ENCODE measurements at places on chromosomes 16 and 17.

- DNase-seq: no peak
Observed at GRCh38 chr16:87202346-87202745, 114.8 kb downstream of the C16orf95 start.

- DNase-seq: no peak
Observed at GRCh38 chr17:50261051-50261915, 13.0 kb upstream of the TMEM92 start.

DNA sequence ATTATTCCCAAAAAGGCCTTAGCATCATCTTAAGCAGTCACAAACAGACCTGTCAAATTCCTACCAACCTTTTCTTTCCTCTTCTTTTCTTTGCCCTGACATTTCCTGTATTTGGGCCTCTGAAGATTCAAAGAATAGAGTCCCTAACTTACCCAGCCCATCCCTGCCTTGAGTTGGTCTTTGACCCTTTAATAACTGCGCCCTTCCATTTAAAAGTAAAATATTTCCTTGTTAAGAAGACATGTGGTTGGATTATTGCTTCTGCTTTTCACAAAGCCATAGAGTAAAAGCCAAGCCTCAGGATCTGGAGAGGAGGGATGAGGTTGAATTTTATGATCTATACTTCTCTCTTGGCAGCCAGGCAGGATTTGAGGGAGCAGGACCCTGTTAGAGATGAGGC, 13.2 kb upstream of the CCL23 start:
- DNase-seq: no peak

GRCh38 chr16:83704656-83705055, 103.1 kb upstream of the HSBP1 start:
- no peak for DNase-seq

DNA sequence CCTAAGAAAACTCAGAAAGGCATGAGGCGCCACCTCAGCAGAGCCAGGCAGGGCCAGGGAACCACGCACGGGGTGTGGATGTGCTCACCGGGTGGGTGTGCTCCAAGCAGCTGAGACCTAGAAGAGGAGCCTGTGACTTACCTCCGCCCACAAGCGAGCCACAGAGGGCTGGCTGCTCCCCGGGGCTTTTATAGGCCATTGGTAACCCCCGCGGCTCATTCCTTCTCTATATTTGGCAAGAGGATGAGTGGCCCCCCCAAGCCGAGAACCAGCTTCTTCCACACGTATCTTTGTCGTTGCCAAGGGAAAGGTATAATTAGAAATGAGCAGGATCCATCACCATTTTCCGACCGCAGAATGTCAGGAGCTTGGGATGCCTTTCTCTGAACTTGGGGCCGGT, at the start of gene MYH3:
TSS of gene MYH3 (minus strand) at position 162 of the 400 bp plus-strand sequence. CDS start 2,245 bp downstream, outside the sequence.
- no peak for DNase-seq

- no peak for DNase-seq
Observed at GRCh38 chr16:81537721-81538561, 93.3 kb downstream of the CMIP start.

DNA sequence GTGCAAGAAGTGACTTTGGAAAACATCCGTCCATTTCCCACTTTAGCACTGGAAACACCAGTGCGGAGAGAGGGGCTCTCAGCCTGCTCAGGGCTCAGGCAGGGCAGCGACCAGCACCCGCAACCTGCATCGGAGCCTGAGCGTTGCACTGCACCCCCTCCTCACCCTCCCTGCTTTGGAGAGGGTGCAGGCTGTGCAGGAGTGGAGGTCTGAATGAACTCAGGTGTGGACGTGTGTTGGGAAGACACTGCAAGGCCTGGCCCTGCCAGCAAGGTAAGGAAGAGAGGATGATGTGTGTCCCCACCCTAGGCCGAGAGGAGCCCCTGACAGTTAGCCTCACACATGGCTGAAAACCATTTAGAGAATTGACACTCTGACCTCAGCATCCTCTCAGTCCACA, 81.8 kb downstream of the NT5M start:
- DNase-seq: no peak

DNA sequence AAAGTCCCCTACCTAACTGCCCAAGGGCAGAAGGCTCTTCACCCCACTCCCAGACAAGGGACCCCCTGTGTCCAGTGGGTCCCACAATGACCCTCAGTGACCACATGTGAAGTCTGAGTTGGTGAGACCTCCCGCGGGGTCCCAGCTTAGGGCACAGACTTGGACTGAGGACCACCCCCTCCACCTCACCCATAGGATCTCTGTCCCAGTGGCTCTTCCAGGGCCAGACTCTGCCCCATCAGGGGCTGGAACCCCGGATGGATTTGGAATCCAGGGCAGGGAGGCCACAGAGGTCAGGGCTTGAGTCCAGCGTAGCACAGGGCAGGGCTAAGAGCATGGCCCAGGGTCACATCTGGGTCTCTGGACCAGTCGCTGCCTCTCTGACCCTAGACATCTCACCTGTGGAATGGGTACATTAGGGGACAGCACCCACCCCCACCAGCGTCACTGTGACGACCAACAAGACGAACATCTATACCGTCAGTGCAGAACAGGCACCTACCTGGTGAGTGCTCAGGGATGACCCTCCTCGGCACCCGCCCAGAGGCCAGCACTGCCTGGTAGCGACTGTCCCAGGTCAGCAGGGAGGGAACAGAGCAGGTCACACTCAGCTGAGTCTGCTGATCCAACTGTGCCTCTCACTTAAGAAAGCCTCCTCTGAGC, 37.7 kb downstream of the TNFRSF13B start:
- DNase-seq: no peak

GRCh38 chr17:50550661-50551432, 3.9 kb downstream of the SPATA20 start:
- DNase-seq: peak; percentile 48

- no peak for DNase-seq
Observed at GRCh38 chr16:82111944-82112343, 58.1 kb downstream of the MPHOSPH6 start.

DNA sequence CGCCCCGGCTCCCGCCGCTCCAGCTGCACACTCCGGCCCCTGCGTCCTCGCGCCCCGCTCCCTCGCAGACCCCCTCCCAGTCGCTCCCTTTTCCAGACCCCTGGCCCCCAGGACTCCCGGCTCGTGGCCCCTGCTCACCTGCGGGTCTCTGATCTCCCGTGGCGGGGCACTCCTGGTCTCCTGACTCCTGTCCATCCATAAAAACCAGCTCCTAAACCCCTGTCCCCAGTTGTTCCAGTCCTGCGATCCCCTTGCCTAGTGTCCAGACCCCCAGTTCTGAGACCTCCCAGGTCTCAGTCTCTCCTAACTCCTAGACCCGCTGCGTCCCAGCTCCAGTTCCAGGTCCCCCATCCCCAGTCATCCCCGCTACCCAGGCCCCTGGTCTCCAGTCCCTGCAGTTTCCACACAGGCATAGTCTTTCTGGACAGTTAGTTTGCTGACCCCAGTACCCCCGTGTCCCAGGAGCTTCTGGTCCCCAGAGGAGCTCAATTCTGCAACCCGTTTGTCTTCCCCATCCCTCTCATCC, 379 bp downstream of the SNX29 start:
- no peak for DNase-seq

DNA sequence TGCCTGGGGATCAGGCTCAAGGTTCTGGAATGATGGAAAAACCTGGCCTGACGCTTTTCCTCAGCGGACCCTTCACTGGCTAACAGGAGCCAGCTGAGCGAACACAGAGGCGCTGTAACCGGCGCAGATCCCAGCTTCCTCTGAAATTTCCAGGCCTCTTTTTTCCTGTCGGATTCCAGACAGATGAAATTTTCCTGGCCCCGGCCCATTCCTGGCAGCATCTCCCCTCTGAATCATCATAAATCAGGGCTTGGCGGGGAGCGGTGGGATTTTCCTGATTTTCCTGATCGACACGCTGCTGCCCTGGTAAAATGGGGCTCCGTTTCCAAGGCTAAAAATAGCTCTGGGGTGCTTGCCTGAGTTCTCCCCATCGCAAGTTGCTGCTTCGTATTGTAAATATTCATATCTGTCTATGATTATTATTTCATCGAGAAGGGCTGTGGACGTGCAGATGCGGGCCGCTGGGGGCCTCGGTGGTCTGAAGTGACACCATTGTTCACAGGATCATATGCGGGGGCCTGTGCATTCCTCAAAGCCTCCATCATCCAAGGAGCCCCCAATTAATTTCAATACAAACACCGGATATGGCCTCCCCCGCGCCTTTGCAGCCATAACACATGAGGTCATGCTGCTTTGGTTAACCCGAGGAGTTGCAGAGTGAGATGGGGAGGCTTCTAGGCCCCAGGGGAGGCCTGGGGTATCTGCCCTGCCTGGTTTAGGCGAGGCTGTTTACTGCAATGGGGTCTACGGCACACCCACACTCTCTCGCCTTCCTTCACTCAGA, 45.8 kb upstream of the ETV4 start:
- no peak for DNase-seq

- no peak for DNase-seq
Observed at GRCh38 chr17:38791162-38791561, 8.2 kb downstream of the PIP4K2B start.

- DNase-seq: no peak
Observed at GRCh38 chr17:3946711-3947235, 17.5 kb downstream of the ATP2A3 start.

DNA sequence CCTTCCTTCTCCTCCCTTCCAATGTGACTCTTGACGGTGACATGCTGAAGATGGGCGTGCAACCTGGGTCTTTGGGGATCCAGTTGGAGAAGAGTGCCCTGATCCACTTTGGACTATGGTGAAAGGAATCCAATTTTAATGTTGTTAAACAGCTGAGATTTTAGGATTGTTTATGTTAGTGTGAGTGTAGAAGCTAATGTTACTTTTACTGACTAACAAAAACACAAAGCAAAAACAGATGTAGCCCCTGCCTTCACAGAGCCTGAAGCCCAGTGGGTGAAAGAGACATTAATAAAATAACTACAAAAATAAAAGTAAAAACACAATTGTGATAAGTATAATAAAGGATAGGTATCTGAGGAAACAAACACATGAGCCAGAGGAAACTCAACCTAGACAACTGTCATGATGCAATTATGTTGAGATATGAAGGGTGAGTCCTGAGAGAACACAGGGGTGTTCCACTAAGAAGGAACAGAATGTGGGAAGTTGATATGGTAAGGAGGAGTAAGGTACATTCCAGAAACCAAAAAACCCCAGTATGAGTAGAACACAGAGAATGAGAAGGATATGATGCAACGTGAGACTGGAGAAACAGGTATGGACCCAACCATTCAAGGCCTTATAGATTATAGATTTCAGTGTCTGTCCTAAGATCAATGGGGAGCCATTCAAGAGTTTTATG, 115.1 kb upstream of the PMFBP1 start:
- DNase-seq: no peak

- DNase-seq: no peak
Observed at GRCh38 chr16:52652033-52652432, 105.1 kb upstream of the TOX3 start.

GRCh38 chr17:8189041-8189710, 804 bp downstream of the BORCS6 start:
- no peak for DNase-seq

GRCh38 chr17:57132663-57133062, 47.6 kb downstream of the AKAP1 start:
- DNase-seq: no peak

DNA sequence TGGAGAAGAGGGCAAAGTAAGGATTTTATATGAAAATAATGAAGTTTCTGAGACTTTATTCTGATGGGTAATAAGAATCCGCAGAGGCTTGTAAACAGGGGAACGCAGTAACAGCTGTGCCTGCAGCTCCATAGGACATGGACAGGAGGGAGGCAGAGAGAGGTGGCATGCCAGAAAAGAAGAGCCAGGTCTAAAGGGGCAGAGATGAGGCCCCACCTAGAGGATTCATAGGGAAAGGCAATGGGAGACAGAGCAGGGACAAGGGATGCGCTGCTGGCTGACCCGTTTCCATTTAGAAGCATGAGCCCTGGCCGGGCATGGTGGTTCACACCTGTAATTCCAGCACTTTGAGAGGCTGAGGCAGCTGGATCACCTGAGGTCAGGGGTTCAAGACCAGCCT, 340.3 kb upstream of the CDH5 start:
- DNase-seq: peak; percentile 3

- DNase-seq: no peak
Observed at GRCh38 chr17:64315032-64315490, 52.0 kb upstream of the TEX2 start.

- no peak for DNase-seq
Observed at GRCh38 chr17:45345554-45346215, 28.9 kb upstream of the MAP3K14 start.

- DNase-seq: no peak
Observed at GRCh38 chr16:49720225-49720624, 135.7 kb downstream of the ZNF423 start.

DNA sequence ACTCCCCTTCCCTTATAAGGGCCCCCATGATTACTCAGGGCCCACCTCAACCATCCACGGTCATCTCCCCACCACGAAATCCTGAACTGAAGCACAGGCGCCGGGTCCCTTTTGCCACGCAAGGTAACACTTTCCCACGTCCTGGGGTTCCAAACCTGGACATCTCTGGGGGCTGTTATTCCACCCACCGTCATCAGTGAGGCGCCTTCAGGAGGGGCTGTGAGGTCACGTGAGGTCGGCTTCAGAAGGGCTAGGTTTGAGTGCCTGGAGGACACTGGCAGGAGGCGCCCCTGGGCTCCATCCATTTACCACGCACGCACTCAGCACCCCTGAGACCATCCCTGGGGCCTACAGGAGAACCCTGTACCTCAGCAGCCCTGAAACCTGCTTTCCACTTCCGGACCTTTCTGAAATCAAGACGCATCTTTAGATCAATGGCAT, 4.1 kb downstream of the CD2BP2 start:
- DNase-seq: no peak

- DNase-seq: no peak
Observed at GRCh38 chr17:28335959-28336871, 654 bp downstream of the TNFAIP1 start.

DNA sequence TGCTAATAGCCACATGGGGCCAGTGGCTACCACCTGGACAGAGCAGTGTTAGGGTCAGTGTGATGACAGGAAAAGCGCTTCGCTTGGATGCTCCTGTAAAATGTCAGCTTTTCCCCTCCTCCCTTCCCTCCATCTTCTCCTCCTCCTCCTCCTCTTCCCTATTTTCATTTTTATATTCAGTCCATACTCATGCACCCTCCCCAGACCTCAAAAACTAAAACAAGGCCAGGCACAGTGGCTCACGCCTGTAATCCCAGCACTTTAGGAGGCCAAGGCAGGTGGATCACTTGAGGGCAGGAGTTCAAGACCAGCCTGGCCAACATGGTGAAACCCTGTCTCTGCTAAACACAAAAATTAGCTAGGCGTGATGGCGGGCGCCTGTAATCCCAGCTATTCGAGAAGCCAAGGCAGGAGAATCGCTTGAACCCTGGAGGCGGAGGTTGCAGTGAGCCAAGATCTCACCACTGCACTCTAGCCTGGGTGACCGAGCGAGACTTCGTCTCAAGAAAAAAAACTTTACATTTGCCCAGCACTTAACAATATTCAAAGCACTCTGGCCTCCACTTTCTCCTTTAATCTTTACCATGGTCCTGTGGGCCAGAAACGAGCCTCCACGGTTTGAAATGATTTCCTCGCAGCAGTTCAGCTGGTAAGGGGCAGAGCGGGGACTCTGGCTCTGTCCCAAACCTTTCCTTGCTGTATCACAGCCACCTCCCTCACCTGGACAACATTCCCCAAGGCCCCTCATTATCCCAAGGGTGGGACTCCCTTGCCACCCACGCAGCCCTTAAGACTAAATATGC, 21.8 kb downstream of the ANKRD40 start:
- no peak for DNase-seq
